ENCODE measurements at places on chromosomes 5 and 9.
A peak's percentile ranks its signal among the peaks of the same experiment; 100 is the strongest.

GRCh38 chr9:137709411-137710101, 90.8 kb downstream of the EHMT1 start:
- DNase-seq: no peak

- DNase-seq: no peak
Measured at GRCh38 chr5:77630114-77630680, 8.3 kb downstream of the OTP start.

- no peak for DNase-seq
Measured at GRCh38 chr5:12865529-12865928, 961.3 kb upstream of the CTNND2 start.

GRCh38 chr5:34587355-34588241, 68.5 kb upstream of the RAI14 start:
- DNase-seq: peak; percentile 49

- no peak for DNase-seq
Measured at GRCh38 chr5:10333154-10334006, 20.1 kb upstream of the MARCHF6 start.

DNA sequence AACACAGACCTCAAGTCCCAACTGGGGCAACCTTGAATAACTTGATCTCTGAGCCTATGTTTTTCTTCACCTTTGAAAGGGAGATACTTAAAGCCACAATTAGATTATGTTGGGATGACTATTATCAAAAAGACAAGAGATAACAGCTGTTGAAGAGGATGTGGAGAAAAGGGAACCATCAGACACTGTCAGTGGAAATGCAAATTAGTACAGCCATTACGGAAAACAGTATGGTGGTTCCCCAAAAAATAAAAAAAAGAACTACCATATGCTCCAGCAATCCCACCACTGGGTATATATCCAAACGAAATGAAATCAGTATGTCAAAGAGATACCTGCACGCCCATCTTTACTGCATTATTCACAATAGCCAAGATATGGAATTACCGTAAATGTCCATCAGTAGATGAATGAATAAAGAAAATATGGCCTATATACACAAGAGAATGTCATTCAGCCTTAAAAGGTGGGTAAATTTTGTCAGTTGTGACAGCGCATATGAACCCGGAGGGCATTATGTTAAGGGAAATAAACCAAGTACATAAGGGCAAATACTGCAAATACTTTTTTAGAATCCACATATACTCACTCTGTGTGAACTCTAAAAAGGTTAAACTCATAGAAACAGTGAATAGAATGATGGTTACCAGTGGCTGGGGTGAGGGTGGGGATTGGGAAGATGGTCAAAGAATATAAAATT, 12.7 kb downstream of the FAT2 start:
- no peak for DNase-seq

- DNase-seq: no peak
Measured at GRCh38 chr5:171961117-171961516, 45.3 kb downstream of the FBXW11 start.

DNA sequence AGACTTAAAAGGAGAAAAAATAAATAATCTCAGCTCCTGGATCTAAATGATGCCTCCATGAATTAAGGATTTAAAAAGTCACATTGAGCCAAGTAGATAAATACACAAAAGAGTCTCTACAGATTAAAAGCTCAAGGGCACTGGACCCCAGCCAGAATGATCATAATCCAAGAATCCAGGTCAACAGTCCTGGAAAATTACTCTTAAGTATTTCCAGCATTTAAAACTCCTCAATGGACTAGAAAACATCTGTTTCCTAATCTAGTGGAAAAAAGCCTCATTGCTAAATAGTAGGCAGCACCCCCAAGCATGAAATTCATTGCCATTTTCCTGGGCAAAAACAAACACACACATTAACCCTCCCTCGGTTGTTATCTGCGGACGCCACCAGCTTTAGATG, 96.8 kb downstream of the FRMD3 start:
- no peak for DNase-seq

DNA sequence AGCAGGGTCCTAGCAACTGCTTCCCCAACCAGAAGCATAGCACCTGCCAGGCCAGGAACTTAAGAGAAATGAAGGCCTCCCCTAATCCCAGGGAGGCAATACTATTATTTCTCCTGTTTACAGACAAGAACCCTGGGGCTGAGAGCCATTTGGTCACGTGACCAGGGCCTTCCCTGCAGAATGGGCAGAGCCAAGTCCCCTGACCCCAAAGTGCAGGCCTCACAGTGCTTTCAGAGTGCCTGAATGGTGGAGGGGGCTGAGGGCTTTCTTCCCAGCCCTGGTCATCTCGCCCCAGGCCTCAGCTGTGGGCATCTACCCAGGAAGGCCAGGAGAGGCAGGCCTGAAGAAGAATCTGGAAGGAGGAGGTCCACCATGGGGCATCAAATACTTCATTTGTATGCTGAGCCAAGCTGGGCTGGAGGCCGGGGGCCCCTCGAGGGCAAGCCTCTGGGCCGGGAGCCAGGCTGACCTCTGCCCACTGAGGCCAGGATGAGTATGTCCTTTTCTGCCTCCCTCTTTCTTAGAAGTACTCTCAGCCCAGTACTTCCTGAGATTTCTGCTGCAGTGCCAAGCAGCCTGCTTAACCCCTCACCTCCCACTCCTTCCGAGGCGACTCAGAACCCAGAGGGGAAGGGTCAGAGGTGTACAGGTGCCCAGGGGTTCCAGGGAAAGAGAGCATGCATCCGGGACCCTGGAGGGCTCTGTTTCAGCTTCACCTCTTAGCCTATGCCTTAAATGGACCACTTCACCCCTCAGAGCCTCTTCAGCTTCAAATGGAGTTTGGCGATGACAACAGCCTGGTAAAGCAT, 18.9 kb upstream of the DUSP1 start:
- peak; percentile 61 for DNase-seq
